ENCODE measurements at places on chromosomes 13 and 19.

DNA sequence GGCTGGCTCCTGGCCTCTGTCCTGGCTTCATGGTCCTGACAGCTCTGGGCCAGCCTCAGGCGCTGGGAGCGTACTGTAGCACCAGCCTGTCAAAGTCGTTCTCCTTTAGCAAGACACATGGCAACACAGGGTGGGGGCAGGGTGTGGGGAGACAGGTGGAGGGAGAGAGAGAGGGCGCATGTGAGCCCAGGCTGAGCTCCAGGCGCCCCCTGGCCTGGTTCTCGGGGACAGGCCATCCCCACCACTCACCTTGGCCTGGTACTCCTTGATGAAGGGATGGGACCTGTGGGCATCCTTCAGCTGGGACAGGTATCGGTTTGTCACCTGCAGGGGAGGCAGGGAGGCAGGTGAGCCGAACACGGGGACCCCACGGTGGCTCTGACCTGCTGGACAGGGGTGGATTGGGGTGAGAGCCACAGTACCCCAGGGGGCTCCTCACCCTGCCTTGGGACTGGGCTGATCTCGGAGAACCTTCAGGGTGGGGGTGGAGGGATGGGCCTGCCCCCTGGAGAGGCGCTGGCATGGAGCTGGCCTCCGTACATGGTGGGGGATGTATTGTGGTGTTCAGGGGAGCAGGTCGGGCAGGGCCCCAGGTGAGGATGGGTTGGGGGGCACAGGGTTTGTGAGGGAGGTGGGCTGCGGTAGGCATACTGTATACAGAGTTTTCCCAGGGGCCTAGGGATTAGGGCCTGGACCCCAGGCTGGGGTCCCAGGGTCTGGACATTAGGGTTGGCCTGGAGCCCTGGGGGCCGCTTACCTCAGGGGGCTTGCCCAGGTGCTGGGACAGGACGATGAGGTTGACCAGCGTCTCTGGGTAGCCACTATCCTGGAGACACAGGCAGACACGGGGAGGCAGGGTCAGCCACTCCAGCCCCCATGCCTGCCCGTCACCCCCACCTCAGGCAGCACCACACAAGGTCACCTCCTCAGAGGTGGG is 3.9 kb upstream of the CERS1 start:
- DNase-seq: no peak

GRCh38 chr13:104318121-104318520 is 1251.9 kb upstream of the SLC10A2 start:
- DNase-seq: no peak

- peak; percentile 56 for DNase-seq
Measured at GRCh38 chr13:22091222-22091970, 420.5 kb downstream of the FGF9 start.

DNA sequence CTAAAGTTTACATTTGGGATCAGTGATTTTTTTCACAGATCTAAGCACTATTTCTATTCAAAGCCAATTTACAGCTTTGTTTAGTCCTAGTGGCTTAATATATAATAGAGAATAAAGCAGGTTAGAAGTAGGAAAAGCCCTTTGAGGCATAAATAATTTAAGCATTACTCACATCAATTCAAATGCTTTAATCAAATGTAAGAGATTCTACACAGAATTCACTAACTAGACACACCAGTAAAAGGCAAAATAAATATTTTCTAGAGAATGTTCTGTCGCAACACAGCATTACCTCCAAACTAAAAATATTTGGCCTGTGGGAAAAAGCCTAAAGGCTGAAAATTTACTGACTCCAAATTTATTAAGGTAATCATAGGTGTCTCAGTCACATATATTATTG is 31.3 kb downstream of the KCTD12 start:
- DNase-seq: peak; percentile 10

GRCh38 chr19:46783670-46784069 is 4.7 kb downstream of the SLC1A5 start:
- DNase-seq: no peak

DNA sequence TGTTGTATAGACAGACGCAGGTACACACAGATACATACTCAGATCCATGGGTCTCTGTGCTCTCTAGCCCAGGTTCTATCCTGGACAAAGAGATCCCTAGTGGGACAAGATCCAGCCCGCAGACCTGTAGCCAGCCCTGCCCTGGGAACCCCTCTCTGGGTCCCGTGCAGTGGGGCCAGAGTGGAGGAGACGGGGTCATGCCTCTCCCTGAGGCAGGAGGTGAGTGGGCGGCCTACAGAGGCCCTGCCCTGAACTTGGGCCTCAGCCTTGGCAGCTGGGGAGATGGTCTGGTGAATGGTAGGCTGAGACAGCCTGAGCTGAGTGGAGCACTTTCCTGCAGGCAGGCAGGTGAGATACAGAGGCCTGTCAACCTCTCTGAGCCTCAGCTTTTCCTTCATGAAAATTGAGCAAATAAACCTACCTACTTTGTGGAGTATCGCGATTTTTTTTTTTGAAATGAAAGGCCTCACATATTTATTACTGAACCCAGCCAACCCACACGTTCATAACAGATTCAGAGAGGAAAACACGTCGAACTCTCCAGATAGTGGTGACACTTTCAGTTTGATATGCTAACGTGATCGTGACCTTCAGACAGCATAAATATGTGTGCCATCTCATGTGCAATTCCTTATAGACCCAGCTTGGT is 3.4 kb upstream of the JUND start:
- no peak for DNase-seq

GRCh38 chr13:50404769-50405168 is 389.5 kb downstream of the KCNRG start:
- DNase-seq: no peak

DNA sequence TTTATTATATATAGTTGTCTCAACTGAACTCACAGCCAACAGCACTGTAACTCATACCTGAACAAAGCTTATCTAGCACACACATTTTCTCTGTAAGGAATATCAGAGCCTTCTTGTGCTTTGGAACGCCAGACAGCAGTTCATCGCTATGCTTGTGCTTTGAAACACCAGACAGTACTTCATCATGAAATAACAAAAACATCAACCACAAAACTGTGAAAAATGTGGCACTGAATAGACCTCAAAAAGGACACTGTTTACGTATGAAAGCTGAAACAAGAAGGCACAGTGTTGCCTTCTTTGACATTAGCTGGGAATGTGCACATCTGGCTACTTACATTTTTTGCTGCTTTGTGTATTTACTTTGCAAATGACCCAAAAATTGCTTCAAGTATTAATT is 160.2 kb downstream of the PDS5B start:
- DNase-seq: no peak

GRCh38 chr13:86201477-86201876 is 402.3 kb upstream of the SLITRK6 start:
- no peak for DNase-seq

GRCh38 chr13:74288361-74288911 is 154.2 kb upstream of the KLF12 start:
- no peak for DNase-seq

DNA sequence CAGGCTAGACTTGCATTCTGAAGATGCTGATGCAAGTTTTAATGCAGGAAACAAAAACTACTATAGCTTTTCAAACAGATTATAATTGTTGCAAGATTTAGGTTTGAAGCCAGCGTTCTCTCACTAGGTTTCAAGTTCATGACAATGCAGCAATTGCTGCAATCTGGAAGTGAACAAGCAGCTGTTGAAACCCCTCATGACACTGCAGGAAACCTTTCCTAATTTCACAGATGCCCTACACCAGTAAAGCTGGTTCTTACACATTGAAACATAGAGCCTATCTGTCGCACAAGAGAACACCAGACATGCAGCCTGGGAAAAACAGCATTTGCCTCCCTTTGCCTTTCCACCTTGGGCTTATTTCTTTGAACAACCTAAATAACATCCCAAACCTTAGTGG is 1737.2 kb upstream of the MIR17HG start:
- no peak for DNase-seq

- no peak for DNase-seq
Measured at GRCh38 chr13:87669379-87669978, 1.7 kb upstream of the SLITRK5 start.

GRCh38 chr19:3024870-3025548 is 4.1 kb downstream of the TLE2 start:
- DNase-seq: no peak

DNA sequence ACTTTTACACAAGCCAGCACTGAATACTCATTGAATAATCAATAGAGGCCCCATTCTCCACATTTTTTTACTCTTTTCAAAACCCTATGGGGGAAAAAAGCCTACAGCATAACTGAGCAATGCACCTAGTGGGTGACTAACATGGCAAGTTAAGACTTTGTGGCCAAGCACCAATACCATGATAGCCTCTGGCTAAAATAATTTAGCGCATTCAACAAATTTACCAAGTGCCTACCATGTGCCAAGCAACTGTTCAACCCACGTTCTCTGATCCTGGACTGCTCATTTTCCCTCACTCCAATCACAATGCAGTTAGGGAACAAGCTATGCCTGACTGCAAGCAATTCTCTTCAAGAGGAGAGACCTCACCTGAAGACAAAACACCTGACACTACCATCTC is 3.0 kb downstream of the ANKRD10 start:
- DNase-seq: no peak

DNA sequence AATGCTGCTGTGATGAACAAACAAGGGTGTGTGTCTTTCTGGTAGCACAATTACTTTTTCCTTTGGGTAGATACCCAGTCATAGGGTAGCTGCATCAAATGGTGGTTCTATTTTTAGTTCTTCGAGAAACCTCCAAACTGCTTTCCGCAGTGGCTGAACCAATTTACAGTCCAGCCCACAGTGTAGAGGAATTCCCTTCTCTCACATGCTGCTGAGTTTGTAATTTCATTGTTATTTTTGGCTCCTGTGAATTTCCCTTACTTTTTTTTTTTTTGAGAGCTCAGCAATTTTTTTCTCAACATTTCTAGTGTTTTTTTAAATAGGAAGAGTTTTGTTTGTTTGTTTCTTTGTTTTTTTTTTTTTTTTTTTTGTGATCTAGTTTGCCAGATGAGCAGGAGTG is 37.5 kb upstream of the ADGRE1 start:
- DNase-seq: no peak

DNA sequence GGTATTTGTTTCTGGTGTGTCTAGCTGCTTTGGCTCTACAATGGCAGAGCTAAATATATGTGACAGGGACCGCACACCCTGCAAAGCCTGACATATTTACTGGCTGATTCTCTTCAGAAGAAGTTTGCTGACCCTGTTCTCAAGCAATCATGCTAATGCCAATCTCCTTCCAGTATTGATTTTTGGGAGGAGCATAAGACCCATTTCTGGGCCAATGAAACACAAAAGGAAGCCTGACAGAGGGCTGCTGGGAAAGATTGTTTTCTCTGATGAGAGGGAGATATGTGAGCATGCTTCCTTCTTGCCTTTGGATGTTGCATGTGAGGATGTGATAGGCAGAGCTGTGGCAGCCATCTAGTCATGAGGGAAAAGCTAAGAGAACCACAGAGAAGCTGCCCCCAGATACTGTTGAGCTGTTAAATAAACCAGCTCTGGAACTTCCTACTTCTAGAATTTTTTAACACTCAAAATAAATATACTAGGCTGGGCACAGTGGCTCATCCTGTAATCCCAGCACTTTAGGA is 31.4 kb upstream of the TPTE2 start:
- no peak for DNase-seq

GRCh38 chr19:40609561-40610395 is 8.6 kb downstream of the LTBP4 start:
- DNase-seq: peak; percentile 97
